ENCODE measurements at places on chromosomes 3 and 15.
A peak's percentile ranks its signal among the peaks of the same experiment; 100 is the strongest.

- no peak for DNase-seq
These were observed 129.9 kb downstream of the ATP10A start for GRCh38 chr15:25733036-25733855.

DNA sequence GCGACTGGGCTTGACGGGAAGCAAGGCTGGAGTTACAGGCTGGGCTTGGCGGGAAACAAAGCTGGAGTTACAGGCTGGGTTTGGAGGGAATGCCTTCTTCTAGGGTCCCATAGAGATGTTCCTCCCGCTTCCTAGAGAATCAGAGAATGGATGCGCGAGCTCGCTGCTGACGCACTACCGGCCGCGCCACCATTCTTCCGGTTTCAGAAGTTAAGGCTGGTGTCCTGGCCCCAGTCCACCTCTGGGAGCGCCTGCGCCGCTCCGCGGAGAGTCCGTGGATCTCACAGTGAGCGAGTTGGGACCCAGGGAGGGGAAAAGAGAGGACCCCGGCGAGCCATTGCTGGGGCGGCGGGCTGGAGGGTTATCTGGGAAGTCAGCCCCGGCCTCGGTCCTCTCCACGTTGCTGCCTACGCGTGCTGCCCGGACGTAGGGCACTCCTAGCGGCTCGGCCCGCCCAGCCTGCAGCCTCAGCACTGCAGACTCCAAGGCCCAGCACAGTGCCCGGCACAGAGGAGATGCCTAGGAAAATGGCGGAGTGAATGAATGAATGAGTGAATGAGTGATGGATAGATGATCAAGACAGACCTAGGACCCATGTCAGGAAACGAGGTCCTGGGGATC lies at the start of gene ZNF502:
TSS of gene ZNF502 (plus strand) at position 206 of the 621 bp plus-strand sequence. CDS start 7,602 bp downstream, outside the sequence.
- peak; percentile 90 for DNase-seq

GRCh38 chr15:95503640-95504225 lies 826.8 kb upstream of the NR2F2 start:
- DNase-seq = no peak

DNA sequence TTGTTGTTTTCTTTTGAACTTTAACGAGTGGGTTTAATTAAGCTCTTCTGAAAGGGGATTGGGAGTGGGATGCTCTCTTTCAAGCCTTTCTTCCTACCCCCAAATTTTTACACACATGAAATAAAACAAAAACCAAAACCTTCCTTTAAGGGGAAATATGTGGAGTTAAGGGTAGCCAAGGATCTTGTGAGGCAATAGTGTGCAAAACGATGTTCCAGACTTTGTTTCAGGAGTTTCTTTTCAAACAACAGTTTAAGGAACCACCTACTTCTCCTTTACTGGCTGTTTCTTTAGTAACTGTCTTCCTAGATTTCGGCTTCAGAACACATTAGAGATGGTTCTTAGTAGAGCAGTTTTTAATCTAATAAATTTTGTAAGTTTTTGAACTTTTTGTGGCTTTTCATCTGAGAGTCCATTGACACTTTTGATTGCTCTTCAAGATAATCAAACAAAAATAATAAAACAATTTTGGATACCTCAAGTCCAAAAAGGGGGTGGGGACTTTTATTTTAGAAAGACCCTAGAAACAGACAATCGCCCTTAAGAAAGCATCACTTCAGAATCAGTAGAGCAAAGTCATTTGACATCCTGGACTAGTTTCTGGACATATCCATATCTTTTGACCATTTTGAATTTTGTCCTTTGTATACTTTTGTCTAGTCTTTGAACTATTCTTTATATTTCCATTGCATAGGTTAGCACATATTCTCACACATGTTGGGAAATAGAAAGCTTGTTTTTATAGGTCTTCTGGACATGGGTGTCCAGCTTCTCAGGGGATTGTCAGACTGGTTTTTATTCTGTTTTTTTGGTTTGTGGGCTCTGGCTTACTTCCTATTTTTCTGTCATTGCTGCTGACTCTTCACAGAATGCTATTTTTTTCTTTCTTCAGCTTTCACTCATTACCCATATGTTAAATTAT lies 6.0 kb downstream of the DIPK2A start:
- DNase-seq = peak; percentile 79

DNA sequence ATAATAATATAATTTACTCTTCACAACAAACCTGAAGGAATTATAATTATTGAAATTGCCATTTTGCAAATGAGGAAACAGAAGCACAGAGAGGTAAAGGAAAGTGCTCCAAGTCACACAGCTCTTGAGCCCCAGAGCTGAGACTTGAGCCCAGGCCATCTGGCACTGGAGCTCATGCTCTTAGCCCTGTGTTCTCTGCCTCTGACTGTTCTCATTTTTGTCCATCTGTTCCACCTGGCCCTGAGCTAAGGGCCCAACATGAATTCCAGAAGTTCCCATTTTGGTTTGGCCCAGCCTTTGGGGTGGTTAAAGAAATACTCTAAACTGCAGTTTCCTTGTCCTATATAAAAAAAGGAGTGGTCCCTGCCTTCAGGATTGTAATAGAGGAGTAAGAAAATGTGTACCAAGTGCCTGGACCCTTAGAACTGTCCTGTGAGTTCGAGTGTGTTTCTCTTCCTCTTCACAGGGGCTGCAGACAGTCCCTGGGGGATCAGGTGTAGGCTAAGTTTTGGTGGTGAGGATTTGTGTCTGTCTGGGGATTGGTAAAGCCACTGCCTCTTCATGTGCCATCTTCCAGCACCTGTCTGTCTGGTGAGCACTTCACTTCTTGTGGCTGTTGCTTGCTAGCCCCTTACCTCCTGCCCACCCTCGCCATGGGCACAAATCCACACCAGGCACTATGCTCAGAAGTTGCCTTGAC lies 91.8 kb downstream of the DNAJB8 start:
- DNase-seq = no peak

DNA sequence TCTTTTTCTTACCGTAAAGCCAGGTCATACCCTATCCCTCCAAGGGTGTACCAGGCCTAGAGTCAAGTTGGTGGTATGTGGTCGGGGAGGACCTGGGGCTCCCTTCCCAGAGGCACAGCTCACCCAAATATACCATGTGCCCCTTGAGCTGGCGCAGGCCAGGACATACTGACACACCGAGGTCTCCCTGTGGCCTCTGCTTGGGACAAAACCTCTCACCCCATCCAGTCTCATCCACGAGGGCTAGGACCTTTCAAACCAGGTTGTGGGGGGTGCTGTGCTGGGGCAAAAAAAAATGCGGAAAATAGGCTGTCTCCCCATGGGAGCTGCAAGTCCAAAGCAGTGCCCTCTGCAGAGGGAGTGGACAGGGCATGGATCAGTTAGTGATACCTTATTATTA lies 22.8 kb downstream of the PTH1R start:
- no peak for DNase-seq

- DNase-seq = no peak
These were observed 279.8 kb downstream of the UACA start for GRCh38 chr15:70483513-70483912.

Data from fibroblast of the aortic adventitia (primary cell).